ENCODE measurements at places on chromosomes 3 and 15.

DNA sequence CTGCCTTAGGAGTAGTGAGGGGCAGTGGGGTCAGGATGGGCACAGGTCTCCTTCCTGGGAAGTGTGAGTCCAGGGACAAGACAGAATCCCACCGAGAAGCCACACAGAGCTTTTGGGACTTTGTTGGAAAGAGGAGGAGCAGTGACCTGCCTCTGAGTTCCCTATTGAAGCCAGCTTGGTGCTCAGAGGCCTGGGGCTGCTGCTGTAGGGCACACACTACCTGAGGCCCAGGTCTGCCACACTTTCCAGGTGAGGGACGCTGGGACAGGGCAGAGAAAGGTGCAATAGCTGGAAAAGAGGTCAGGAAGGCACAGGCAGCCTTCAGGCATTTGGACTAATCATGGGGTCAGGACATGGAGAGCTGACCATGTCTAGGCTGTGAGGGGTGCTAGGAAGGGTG is 67.7 kb downstream of the SCN5A start:
- DNase-seq = no peak

GRCh38 chr3:181880331-181880730 is 168.6 kb downstream of the SOX2 start:
- DNase-seq = no peak

GRCh38 chr15:100180921-100181320 is 160.9 kb downstream of the ADAMTS17 start:
- no peak for DNase-seq

DNA sequence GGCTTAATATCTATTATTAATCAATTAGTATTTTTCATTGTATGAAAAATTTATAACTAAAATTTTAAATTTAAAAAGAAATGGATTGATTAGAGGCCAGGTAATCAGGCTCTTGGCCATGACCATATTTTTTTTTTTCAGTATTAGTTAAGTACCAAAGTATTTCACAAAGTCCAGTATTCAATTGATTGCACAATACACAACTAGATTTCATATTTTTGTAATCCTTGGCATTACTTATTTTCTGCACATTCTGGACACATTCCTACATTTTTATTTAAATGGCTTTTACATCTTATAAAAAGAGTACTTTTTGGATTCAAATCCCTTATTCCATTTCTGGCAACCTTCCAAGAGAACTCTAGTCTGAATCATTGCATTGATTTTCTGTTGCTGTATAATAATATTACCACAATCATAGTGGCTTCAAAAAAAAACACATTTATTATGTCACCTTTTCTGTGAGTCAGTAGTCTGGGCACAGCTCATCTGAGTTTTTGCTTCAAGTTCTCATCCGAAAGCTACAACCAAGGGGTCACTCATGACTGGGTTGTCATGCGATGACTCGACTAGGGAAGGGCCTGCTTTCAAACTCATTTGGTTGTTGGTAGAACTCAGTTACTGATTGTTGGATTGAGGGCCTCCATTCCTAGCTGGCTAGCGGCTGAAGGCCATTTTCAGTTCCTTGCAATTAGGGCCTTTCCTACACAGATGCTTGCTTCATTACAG is 90.7 kb downstream of the CNTN6 start:
- DNase-seq = no peak

DNA sequence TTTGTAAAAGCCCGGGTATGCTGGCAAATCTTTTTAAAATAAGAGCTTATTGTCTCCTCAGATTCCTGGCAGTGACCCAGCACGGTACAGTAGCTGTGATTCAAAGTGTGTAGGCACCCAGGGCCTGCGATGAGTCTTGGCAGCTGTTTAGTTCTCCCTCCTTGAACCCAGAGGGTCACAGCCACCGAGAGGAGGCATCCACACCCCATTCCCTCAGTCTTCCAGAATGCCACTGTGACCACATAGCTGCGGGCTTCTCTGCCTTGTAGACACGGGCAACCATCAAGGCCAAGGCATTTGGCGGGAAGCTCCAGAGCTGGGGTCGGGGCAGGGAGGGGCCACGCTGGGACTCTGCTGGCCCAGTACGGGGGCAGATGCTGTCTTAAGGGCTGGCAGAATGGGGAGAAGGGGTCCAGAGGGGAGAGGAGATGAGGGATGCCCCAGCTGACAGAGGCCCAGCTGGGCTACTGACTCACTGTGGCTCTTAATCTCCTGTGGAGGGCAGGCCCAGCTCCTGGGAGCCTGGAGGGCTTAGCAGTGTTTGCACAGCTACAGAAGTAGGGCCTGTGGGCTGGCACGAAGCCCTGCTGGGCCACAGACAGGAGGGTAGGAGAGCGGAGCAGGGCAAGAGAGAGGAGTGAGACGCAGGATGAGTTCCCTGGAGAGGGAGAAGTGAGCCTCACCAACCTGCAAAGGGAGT is 68.8 kb upstream of the DLG1 start:
- DNase-seq = no peak

GRCh38 chr15:79154483-79155135 is 64.0 kb upstream of the RASGRF1 start:
- no peak for DNase-seq

- DNase-seq = no peak
Measured at GRCh38 chr15:44661576-44661975, 1.9 kb downstream of the SPG11 start.

DNA sequence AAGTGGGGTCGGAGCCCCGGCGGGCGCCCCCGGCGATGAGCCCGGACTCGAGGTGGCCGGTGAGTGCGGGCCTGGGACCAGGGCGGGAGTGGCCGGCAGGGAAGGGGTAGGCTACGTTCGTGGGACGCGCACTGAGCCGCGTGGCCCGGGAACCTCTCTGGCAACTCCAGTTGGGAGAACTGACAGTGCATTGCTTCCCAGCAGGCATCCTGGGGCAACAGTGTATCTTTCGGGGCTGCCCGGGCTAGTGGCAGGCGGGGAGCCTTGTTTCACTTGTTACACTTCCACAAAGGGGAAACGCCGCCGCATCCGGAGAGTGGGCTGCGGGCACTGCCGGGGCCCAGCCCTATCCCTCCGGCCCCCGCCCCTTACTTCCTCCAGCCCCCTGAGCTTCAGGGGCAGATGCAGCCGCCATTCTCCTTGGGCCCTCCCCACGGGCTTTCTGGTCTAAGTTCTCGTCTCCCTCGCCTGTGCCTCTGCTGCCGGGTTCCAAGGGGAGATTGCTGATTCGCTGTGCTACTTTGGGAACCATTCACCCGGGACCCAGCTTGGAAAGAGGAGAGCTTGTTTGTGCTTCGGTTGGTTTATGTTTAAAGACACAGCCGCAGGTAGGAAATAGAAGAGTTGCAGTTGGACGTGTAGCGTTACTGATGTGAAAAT is 675 bp downstream of the BRPF1 start:
- DNase-seq = peak; percentile 20

DNA sequence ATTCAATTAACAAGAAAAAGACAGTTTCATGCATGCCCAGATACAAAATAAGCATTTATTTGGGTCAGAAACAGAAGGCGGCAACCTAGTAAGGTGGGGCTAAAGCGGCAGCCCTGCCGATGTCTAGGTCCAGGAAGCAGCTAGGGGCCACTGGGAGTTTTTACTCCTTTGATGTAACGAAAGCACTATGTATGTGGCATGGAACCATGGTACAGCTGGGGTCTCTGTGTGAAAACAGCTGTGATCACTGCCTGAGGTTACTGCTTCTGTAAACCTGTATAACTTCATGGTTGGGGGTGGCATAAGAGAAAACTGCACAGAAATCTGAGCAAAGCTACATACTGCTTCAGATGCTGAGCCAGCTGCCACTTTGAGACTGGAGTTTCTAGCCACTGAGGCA is 119.5 kb downstream of the ZNF280D start:
- no peak for DNase-seq

- no peak for DNase-seq
Measured at GRCh38 chr3:39519554-39520288, 52.2 kb downstream of the MOBP start.

- no peak for DNase-seq
Measured at GRCh38 chr3:47133641-47134040, 30.3 kb downstream of the SETD2 start.

GRCh38 chr15:30008156-30008555 is 74.6 kb upstream of the GOLGA8J start:
- no peak for DNase-seq

DNA sequence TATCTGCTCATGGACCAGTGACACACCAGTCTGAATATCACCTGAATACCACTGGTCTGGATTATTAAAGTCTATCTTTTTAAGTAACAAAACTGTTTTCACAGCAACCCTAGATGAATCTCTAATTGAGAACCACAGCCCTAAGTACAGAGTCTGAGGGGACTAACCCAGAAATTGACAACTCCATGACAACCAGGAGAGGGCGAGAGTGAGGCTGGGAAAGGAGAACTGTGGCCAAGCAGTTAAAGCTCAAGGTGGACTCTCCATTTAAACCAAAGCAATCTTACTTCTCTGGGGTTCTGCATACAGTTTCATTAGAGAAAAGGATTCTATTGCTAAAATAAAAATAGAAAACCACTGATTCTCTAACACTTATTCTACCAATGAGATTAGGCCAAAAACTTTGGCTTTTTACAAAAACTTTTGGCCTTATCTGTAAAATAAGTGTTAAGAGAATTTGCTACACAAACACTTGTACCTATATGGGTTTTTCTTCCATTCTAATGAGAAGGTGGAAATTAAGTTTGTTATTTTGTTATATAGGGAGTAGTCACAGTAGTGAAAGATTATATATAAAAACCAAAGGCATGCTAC is 11.4 kb downstream of the NEK10 start:
- peak; percentile 22 for DNase-seq

GRCh38 chr3:142738396-142738795 is 14.6 kb downstream of the TRPC1 start:
- no peak for DNase-seq

DNA sequence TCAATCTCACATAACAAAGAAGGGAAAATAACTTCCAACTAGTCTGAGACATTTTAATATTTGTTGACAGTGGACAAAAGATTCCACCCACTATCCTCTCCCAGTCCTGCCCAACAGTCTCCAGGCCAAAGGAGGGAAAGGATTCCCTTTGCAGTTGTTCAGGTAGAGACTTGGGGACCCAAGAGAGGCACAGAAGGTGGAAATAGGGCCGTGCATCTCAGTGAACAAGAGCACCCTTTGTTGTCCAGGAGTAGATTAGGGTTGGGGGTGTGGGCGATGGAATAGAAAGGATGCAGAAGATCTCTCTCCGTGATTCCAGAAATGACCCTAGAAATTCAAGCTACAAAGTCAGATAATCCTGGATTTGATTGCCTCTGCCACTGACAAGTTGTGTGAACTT is 44.8 kb upstream of the TRA2B start:
- no peak for DNase-seq

DNA sequence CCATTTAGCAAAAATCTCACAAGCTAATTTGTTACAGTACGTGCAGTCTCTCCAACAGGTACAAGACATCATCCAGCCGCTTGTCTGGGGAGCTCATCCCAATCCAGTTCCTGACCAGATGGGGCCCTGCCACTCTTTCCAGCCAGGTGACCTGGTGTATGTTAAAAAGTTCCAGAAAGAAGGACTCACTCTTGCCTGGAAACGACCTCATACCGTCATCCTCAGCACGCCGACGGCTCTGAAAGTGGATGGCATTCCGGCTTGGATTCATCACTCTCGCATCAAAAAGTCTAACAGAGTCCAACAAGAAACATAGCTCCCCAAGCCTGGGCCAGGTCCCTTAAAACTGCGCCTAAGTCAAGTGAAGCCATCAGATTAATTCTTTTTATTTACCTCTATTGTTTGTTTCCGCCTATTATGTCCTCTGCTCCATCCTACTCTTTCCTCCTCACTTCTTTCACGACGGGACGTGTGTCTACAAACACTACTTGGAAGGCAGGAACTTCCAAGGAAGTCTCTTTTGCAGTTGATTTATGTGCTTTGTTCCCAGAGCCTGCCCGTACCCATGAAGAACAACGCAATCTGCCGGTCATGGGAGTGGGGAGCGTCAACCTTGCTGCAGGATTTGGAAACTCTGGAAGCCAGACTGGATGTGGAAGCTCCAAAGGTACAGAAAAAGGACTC is 37.5 kb downstream of the ZBTB11 start:
- no peak for DNase-seq

- DNase-seq = no peak
Measured at GRCh38 chr3:193735850-193736249, 142.8 kb downstream of the OPA1 start.

- no peak for DNase-seq
Measured at GRCh38 chr3:76063811-76064210, 278.5 kb upstream of the ZNF717 start.
